Myocyte (in vitro differentiated cells): ENCODE measurements at places on chromosomes 2 and 18.

DNA sequence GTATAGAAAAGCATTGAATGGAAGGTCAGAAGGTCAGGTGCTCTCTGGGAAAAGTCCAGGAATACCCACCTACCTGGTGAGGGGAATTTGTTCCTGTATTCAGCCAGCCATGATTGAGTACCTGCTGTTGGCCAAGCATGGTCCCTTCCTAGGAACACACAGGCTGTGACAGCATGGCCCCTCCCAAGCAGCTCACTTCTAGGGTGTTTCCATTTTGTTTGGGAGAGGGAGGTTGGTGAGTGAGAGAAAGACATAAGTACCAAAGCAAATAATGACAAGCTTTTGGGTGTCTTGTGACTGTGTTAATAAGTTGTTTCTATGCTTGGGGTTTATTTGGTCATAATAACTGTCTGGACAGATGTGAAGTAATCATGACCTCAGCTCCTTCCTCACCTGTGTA lies 46.3 kb downstream of the CABLES1 start:
- no peak for DNase-seq

GRCh38 chr2:174026122-174026845 lies 61.1 kb upstream of the SP3 start:
- DNase-seq = no peak

- no peak for DNase-seq
Observed at GRCh38 chr2:196406-196805, 67.4 kb downstream of the SH3YL1 start.

DNA sequence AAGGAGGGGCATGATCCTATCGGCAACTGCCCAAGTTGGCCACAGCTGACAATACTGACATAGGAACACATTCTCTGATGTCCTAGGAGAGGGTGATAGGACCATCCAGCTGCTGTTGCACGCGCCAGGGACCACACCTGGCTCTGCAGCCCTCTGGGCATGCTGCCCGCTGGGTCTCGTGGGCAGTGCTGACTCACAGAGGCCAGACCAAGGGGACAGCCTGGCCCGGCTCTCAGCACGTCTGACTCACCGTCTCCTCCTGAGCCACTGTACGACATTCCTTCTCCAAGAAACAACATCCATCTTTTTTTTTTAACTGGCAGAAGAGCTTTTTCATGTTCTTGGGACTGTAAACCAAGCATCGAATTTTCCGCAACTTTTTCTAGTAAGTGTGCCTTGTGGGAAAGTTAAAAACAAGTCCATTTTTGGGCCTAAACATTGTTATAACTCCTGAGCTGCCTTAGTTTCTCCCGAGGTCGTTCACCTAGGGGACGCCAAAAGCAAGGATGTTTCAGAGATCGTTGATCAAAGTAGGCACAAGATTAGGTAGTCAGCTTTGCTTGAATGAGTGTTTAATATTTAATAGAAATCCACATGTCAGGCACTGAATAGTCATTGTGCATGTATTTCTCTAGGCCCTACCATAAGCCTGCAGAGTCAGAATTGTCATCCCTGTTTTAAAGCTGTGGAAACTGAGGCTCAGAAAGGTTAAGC lies 100.3 kb downstream of the TTC32 start:
- DNase-seq = peak; percentile 98

- DNase-seq = peak; percentile 87
Observed at GRCh38 chr2:217510771-217511291, 492.0 kb downstream of the TNS1 start.

GRCh38 chr18:10499230-10499629 lies 26.6 kb upstream of the NAPG start:
- no peak for DNase-seq

DNA sequence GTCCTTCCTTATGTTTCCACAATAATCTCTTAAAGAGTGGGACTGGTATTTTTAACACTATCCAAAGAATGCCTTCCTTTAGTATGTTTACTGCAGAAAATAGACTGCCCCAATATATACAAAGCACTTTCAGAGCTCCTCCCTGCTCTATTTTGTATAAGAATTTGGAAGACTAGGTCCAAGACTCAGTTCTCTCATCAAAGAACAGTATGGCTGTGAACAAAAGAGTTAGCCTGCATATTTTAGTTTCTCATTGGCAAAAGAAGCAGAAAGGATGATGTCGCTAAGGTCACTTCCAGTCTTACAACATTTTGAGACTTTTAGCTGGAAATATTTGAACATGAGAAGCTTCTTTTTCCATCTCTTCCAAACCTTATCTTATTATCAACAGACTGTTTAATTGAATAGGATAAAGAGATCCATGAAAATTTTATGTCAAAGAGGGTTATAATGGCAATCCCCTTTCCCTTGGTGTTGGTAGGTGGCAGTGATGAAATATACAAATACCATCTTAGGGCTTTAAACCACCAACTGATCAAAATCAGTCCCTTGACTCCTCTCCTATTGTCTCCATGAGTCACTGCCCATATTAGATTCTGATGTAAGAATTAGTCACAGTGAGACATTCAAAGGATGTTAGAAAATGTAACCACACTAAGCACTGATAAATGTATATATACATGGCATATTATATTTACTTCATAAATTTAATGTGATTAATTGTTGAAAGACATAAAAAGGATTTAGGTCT lies 266.9 kb upstream of the DSEL start:
- peak; percentile 73 for DNase-seq

DNA sequence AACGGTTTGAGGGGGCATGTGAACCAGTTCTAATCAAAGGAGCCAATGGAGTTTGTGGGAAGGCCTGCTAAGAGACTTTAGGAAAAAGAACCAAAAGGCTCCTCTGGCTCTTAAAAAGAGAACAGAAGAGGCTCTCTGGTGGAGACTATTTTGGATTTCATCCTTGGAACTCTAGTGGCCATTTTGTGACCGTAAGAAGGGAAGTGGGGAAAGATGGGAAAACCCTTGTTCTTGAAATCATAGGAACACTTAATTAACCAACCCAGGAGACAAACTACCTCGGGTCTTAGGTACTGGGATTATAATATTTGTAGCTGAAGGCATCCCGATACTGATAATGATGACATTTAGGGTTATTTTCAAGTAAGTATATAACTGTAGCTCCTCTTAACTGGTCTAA lies 125.3 kb upstream of the SP3 start:
- no peak for DNase-seq

GRCh38 chr18:67794521-67794920 lies 278.0 kb upstream of the DSEL start:
- no peak for DNase-seq

GRCh38 chr2:231334179-231334930 lies 61.2 kb upstream of the B3GNT7 start:
- DNase-seq = peak; percentile 77

- DNase-seq = no peak
Observed at GRCh38 chr2:37706334-37707183, 35.1 kb upstream of the CDC42EP3 start.

DNA sequence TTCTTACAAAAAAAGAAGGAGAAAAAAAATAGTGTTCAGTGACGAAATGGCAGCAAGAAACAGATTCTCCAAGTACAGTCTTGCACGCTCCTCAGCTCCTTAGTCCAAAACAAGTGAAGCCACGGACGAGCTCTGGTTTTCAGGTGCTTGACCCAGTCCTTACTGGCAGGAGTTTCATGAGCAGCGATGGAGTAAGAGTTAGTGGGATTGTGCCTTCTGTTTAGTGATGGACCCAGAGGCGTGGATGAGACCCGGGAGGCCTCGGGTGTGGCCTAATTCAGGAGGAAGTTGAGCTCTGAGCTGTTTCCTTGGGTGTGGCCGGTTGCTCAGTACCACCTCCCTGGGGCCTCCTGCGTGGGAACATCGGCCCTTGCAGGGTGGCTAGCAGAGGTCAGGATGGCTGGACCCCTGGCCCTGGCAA lies 52.0 kb downstream of the KIF5C start:
- no peak for DNase-seq

- no peak for DNase-seq
Observed at GRCh38 chr2:199883474-199884212, 27.4 kb upstream of the C2orf69 start.

- DNase-seq = no peak
Observed at GRCh38 chr2:21814588-21815149, 690.9 kb downstream of the TDRD15 start.

GRCh38 chr2:216242365-216242764 lies 129.9 kb downstream of the MARCHF4 start:
- DNase-seq = no peak

GRCh38 chr2:96436416-96436815 lies 68.7 kb downstream of the NEURL3 start:
- no peak for DNase-seq

GRCh38 chr2:1618974-1619373 lies 125.3 kb downstream of the PXDN start:
- DNase-seq = no peak

GRCh38 chr2:207072571-207072970 lies 93.2 kb downstream of the KLF7 start:
- no peak for DNase-seq

DNA sequence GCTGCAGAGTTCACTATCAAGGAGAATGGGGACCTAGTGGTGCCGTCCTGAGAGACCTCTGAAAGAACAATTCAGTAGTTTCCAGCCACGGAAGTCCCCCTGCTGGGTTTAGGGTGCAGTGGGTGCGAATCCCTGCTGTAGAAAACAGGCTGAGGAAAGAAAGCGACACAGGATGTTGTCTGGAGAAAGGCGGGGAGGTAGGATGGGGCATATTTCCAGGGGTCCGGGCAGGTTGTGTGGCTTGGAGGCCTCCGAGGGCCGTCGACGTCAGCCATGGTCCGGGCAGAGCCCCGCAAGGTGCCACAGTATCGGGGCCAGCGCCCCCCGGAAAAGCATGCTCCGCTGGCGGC lies 807 bp upstream of the CREB1 start:
- peak; percentile 43 for DNase-seq

DNA sequence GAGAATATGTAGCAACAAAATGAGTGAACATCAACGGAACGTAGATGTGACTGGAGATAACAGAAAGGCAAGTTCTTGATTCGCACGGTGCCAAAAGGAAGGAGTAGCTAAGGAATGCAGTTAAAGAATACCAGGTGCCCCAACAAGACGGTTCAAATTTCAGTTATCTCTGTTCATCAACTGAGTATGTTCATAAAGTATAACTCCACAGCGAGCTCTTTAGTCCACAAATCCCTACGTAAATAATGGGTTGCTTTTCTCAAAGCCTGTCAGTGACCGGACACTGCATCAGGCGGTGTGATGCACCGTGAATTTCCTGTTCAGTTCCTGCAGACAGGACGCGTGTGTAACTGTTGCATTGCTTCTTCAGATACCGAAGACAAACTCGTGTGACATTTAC lies 91.8 kb downstream of the NOL10 start:
- no peak for DNase-seq

DNA sequence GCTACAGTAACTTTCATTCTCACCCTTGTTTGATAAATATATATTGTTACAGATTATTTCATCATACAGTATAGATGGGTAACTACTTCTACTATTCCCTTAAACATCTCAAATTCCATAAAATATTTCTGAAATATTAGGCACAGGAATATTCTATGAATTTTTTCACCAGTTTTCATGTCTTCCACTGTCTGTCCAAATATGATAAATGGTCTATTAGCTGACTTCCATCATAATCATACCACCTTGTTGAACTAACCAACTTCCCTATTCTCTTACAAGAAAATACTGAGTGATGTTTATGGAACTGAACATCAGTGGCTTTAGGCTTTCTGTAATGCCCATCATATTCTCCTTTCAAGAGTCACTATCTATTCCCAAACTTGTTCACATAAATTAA lies 82.4 kb downstream of the TRAPPC8 start:
- DNase-seq = no peak

DNA sequence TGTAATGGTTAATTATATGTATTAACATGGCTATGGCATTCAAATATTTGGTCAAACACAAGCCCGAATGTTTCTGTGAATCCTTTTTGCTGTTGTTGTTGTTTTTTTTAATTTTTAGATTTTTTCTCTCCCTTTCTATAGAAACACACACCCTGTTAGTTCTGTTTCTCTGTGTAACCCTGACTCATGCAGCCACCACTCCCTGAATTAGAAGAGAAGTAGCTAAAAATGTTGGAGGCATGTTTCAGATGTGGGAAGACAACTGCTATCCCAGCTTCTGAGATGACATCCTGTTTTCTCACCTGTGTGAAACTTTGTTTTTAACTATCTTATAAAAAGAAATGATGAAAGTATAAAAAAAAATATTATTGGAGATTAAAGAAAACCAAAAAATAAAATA lies 219.6 kb upstream of the RGPD4 start:
- no peak for DNase-seq

DNA sequence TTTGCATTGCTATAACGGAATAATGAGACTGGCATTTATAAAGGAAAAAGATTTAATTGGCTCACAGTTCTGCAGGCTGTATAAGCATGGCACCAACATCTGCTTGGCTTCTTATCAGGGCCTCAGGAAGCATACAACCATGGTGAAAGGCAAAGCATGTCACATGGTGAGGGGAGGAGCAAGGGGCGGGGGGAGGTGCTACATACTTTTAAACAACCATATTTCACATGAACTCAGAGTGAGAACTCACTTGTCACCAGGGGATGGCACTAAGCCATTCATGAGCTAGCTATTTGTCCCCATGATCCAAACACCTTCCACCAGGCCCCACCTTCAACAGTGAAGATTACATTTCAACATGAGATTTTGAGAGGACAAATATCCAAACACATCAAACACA lies 188.7 kb downstream of the MBD5 start:
- no peak for DNase-seq

- no peak for DNase-seq
Observed at GRCh38 chr2:111118481-111118980, 2.2 kb upstream of the BCL2L11 start.

DNA sequence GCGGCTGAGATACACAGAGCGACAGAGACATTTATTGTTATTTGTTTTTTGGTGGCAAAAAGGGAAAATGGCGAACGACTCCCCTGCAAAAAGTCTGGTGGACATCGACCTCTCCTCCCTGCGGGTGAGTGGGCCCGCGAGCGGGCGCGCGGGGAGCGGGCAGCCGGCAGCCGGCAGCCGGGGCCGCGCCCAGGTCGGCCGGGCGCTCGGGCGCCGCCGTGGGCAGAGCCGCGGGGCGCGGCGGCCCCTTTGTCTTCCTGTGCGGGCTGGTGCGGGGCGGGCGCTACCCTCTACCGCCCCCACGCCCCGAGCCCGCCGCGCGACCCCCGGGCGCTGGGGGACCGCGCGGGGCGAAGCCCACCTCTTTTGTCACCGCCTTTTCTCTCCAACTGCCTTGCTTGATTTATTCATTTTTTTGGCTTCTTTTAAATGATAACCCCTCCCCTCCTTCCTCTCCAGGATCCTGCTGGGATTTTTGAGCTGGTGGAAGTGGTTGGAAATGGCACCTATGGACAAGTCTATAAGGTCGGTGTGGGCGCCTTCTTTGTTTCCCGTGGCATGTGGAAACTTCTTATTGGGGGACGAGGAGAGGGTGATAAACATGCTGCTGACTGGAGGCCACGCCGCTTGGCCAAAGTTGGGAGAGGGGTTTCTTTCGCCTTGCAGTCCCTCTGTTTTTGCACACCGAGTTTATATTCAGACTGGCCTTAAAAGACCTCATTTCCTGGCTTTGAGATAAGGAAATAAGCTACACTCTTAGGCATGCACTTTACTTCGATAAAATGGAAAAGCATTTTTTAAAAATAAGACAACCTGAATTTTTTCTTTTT lies 722 bp downstream of the MAP4K4 start:
- DNase-seq = peak; percentile 33

- DNase-seq = no peak
Observed at GRCh38 chr2:233081232-233081730, 21.1 kb downstream of the INPP5D start.
